ENCODE measurements at places on chromosomes 1 and 21.

GRCh38 chr1:61152469-61153105 lies 70.2 kb downstream of the NFIA start:
- DNase-seq = no peak
- no peaks in the 10 kb centered on the region for H3K27me3 ChIP-seq
- H3K4me1 ChIP-seq = peaks cover 6% of the 10 kb centered on the region
- no peaks in the 10 kb centered on the region for H3K36me3 ChIP-seq
- H3K4me3 ChIP-seq = no peak overlapping the region

GRCh38 chr1:159838715-159839114 lies 12.0 kb downstream of the SLAMF8 start:
- H3K27me3 ChIP-seq = no peaks in the 10 kb centered on the region
- no peaks in the 10 kb centered on the region for H3K36me3 ChIP-seq
- no peaks in the 10 kb centered on the region for H3K4me1 ChIP-seq
- no peak overlapping the region for H3K27ac ChIP-seq
- DNase-seq = no peak
- no peak overlapping the region for H3K4me3 ChIP-seq

DNA sequence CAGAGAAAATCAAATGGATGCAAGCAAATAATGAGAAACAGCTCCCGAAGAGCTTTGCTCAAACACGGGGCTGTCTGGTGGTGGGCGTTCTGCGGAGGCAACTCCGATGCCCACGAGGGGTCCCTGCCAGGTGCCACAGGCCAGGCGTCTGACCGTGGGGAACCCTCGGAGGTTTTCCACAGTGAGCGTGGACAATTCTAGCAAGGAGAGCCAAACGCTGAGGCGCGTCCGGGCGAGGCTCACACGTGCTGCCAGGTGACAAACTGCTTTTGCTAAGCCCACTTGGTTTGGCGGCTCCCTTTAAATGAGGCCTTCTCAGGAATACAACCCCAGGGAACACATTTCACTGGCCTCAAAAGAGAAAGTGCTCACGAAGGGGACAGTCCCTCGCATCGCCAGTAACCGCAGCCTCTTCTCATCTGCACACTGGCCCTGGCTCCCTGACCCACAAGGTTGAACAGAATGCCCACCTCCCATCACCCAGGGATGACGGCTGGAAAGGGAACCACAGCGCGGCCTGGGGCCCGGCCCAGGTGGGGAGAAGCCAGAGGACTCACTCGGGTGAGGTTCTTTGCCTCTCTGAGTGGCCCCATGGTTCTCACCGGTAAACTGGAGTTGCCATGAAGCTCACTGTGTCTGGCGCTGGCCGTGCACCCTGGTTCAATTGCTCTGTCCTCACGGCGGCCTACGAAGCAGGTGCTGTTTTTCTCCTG lies 97.4 kb downstream of the PRDM16 start:
- H3K36me3 ChIP-seq = no peaks in the 10 kb centered on the region
- no peak overlapping the region for H3K27ac ChIP-seq
- no peak for DNase-seq
- no peaks in the 10 kb centered on the region for H3K27me3 ChIP-seq
- H3K4me3 ChIP-seq = no peak overlapping the region

DNA sequence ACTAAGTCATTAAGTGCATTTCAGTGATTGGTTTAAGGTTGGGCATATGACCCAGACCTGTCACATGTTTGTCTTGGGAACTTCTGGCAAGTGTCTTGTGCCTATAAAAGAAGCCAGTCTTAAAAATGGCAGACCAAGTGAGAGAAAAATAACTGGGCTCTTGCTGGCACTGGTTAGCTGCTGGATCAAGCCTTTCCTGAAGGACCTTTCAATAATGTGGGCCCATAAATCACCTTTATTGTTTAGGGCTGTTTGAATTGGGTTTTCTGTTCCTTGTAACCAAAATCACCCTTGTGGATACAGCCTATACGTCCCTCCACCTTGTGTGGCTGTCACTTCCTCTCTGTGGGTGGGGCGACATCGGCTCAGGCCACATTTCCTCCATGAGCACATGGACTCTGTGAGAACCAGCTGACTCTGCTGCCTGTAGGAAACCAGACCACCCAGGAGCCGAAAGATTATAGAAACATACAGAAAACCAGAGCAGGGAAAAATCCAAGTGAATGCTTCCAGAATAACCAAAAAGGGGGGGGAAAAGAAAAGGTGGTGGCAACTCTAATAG lies 25.6 kb upstream of the WNT4 start:
- no peak for DNase-seq
- no peaks in the 10 kb centered on the region for H3K27me3 ChIP-seq
- H3K4me1 ChIP-seq = no peaks in the 10 kb centered on the region
- no peaks in the 10 kb centered on the region for H3K36me3 ChIP-seq
- H3K4me3 ChIP-seq = no peak overlapping the region

GRCh38 chr1:244760471-244760870 lies 75.0 kb upstream of the COX20 start:
- H3K27me3 ChIP-seq = no peaks in the 10 kb centered on the region
- no peaks in the 10 kb centered on the region for H3K4me1 ChIP-seq
- no peak for DNase-seq
- no peaks in the 10 kb centered on the region for H3K36me3 ChIP-seq
